NCI-H187 treated with DMSO at 0.1 percent for 48 hours (cell line): ENCODE measurements at places on chromosomes 16 and 17.

GRCh38 chr16:70433458-70434103 is 5.3 kb downstream of the ST3GAL2 start:
- no peak for DNase-seq

GRCh38 chr16:6910301-6910700 is 422.3 kb upstream of the RBFOX1 start:
- DNase-seq, result no peak

- DNase-seq, result no peak
Measured at GRCh38 chr17:83124871-83125514, 45.6 kb downstream of the METRNL start.

- no peak for DNase-seq
Measured at GRCh38 chr17:37088459-37088858, 139.7 kb downstream of the AATF start.

DNA sequence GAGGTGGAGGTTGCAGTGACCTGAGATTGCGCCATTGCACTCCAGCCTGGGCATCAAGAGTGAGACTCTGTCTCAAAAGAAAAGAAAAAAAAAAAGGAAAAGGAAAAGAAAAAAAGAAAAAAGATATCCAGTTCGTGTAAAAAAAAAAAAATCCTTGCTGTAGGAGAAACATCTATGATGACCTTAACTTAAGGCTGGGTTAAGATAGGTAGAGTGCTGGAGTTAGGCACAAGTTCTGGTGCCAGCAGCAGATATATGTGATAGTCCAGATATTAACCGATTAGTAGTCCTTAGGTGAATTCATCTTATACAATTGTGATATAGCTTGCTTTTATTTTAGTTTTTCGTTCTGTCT is 17.2 kb downstream of the PSMD11 start:
- no peak for DNase-seq

- DNase-seq, result no peak
Measured at GRCh38 chr17:78798695-78799559, 16.9 kb upstream of the CYTH1 start.

DNA sequence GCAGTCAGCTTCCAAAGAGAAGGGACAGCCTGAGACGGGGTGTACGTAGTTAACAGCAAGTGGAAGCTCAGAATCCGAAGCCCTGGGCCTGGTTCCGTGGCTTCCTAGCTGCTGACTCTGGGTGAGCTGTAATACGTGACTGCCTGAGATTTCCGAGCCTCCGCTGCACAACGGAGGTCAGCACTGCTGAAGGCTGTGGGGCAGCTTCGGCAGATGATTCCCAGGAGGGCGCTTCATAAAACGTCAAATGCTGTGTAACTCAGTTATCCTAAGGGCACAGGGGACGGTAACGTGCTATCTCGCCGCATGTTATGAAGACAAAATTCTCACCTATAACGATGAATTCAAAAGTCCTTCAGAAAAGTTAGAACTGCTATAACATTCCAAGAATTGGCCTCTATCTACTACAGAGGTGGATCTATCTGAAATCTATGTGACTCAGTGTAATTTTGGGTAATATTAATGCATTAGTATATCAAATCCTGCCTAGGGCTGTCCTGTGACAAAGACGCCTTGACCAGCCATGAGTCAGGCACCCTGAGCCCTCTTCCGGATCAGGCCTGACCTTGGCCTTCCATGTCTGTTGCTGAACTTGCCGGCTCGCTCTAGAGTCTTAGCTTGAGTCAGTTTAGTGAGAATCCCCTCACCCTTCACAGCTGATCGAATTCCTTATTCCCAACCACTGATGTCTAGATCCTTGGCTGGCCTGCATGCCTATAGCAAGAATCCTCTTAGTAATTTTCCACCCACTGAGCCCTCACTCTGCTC is 43.5 kb downstream of the MARF1 start:
- no peak for DNase-seq

DNA sequence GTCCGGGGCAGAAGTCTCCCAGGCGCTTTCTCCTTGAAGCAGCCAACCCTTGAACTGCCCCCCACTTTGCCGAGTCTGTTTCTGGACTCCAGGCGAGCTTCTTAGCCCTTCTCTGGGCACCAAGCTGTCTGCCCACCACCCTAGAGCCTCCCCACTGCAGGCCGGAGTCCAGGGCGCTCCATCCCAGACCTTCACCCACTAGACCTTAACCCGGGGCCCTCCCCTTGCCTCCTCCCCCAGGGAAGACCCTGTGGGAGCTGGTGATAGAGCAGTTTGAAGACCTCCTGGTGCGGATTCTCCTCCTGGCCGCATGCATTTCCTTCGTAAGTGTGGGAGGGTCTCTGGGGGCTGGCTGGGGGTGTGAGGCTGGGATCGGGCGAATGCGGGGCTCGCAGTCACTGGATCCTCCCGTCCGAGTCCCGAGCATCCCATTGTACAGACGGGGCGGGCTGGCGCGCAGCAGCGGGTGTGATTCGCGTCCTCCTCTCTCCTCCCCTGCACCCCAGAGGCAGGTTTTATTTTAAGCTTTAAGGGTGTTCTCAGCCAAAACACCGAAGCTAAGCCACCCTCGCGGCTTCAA is 1.1 kb downstream of the ATP2A1 start:
- no peak for DNase-seq

GRCh38 chr17:1315891-1316403 is 36.5 kb downstream of the TRARG1 start:
- DNase-seq, result no peak

DNA sequence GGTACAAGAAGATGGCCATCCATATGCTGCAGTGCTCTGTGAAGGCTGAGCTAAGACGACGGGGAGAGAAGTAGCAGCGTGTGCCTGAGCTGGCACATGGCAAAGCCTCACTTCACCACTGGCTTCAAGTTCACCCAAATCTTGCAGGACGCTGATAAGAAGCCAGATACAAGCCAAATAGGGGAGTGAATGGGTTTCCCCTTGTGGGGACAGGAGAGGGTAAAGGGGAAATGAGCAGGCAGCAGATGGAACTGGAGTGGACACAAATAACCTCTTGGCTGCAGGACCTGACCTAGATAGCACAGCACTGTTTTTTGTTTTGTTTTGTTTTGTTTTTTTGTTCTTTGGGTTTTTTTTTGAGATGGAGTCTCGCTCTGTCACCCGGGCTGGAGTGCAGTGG is 21.0 kb upstream of the PITPNA start:
- no peak for DNase-seq

DNA sequence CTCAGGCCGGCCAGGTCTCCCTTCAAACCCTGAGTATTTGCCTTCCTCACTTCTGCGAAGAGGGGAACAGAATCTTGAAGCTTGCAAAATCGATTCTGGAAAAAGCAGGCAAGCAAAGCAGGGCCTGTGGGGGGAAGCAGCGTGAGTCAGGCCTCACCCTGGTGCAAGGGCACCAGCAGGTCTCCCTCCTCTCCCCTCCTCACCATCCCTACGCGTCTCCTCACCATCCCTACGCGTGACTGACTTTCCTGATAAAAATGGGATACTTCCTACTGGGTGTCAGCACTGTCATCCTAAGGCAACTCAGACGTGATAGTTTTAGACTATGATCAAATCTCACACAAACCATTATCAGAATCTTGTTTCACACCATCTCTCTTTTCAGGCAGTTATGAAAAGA is 12.1 kb downstream of the CMTM3 start:
- no peak for DNase-seq

DNA sequence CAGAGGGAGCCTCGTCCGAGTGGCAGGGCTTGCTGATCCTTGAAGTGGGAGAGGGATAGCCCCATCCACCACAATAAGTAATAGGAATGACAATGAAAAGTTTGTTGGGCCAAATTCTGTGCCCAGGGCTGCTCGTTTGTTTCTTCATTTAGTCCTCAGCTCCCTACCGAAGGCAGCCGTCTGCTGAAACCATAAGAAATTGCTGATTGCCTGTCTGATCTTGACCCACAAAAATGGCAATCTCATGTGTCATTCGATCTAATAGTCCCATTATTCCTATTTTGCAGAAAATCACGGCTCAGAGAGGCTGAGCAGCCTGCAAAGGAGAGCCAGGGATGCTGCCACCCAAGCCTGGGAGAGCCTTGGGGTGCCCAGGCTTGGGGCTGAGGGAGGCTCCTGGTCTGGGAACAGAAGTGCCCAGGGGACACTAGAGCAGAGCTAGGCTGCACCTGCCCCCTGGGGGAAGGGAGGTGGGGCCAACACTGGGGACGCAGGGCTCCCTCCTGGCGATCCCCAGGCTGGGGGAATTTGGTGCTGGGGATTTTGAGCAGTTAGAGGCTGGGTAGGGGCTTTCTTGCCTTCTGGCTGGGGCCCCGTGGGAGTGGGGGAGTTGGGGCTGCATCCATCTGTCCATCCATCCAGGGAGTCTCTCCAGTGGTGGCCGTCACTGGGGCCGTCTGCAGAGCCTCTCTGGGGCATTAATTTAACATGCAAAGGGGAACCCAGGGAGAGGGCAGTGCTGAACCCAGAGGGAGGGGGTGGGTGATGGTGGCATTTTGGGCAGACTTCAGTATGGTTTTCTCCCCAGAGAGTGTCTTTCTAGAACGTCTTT is 53.5 kb downstream of the SOCS1 start:
- DNase-seq, result no peak

DNA sequence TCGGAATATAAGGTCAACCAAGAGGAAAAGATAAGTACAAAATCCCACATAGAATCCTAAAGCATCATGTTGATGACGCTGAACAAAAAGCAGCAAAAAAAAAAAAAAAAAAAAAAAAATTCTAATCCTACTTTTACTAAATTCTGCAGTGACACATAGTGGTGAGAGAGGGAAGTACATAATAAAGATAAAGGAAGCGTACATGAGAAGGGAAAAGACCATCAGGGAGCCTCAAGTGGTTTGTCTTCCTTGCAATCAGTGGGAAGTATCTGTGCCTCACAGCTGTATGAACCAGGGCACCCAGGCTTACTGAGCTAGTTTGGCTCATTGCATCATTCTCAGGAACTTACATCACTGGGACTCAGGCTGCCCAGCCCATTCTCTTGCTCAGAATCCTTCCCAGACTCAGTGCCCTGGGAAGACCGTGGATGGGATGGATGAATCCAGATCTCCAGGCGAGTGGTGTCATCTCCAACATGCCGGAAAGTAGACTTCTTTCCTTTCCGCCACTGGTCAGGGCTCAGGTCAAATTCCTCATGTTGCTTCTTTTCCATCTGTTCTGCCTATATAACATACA is 21.2 kb downstream of the SMG6 start:
- DNase-seq, result no peak

DNA sequence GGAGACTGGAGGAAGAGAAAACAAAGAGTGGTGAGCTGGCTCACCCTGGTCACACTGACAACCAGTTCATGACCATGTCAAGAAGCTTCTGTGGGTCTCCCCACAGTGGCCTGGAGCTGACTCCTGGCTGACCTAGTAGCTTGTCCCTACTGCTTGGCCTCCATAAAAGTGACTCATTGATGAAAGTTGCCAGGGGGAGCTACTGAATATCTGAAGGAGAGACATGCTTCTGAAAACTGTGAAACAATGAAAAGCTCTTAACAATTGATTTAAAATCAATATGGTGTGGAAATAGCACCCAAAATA is 22.0 kb downstream of the SMPD3 start:
- no peak for DNase-seq

DNA sequence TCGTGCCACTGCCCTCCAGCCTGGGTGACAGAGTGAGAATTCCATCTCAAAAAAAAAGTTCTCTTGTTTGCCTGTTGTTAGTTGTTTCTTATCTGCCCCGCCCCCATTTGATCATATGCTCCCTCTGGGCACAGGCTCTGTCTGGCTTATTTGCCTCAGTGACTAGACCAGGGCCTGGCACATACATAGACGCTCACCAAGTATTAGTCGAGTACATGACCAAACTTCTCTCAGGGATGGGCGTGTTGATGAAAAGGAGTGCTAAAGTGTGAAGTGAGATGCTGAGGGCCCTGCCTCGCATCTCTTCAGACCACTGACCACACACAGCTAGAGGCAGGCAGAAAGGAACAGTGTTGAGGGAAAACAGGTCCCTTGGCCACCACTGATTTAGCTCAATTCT is 3.3 kb upstream of the HELZ start:
- DNase-seq, result no peak

DNA sequence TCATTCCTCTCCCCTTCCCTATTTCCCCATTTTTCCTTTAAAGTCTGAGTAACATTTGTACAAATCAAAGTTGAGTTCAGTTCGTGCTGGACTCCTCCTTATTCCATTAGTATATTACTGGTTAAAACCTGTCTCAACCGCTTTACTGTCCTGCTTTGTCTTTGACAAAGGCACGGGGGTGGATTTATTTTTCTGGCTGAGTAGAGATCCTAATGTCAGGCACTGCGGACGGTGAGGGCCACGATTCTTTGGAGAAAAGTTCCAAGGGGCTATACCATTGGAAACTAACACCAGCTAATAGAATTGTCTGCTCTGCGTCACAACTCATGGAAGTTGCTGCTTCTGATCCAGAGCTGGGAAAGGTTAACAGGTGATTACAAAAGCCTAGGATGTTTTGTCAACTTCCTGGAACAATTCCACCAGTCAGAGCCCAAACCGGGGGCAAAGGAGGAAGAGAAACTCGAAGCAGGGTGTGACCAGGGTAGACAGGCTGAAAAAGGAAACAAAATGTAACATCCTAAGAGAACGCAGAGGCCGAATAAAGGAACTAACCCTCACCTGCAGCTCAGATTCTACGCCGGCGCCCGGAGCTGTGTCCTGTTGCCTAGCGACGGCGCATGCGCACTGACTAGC is 12.4 kb downstream of the TAT start:
- no peak for DNase-seq

- no peak for DNase-seq
Measured at GRCh38 chr16:51298800-51299199, 147.7 kb upstream of the SALL1 start.

DNA sequence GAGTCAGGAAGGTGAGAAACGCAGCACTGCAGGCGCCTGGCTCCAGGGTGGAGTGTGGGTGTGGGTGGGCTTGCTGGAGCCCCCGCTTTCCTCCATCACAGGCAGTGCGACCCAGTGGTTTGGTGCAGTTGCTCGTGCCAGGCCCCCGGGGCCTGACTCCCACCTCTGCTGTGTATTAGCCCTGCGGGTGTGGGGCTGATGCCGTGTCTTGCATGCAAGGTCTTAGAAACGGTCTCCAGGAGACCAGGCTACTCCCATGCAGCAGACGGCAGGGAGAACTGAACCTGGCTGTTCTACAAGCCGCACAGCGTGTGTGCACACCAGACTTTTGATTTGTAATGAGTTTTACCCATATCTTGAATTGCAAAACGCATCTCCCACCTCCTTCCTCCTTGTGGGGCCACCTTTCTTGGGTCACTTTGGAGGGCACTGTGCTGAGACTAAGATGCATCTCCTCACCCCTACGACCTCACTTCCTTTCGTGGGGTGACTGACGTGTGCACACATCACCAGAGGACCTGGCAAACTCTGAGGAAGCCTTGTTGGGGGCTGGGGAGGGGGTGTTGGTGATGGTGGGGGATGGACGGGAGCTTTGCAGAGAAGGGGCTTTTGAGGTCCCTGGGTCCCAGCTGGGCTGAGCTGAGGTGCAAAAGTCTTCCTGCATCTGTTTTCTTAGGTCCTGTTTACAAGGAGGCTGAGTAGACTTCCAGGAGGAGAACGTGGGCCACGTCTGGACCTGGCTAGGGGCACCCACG is 101.8 kb upstream of the TNRC6C start:
- DNase-seq, result no peak
